KBM-7 (cell line): ENCODE measurements at places on chromosomes 3 and 15.

DNA sequence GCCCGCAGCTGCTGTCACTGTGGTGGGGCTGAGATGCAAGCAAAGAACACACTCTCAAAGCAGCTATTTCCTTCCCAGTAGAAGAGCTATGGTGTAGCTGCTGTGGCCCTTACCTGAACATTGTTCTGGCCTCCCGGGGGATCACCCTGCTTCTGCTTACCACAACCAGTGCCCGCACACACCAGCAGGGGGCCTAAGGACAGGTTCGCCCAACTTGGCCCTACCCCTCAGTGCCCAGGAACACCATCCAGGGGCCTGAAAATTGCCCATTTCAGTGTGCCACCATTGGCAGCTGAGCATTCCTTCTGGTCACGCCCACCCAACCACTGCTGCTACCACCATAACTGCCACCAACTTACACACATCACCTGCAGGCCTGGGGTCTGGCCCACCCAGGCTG is 113.0 kb downstream of the TP63 start:
- DNase-seq = no peak

DNA sequence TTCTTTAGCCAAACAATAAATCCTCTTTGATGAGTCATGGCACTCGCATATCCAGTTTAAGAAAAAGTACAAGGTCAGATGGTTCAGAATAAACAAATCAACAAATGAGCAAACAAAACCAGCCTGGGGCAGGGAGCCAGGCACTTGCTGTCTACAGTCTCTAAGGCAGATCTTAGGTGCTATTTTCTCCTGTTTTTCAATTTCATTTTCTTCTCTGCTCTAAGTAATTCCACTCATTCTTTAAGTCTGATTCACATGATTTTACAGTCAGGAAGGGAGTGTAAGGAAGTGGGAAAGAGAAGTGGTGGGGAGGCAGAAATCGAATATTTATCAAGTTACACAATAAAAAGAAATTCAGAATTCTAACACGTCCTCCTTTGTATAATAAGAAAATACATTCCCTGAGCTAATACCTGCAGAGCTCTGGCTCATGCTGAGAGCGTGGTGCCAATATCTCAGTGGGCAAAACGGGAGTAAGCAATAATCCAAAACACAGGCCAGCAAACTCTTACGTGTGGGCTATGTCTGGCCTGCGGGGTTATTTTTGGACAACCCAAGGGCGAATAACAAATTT is 298.6 kb downstream of the ADAMTS17 start:
- DNase-seq = peak; percentile 33

DNA sequence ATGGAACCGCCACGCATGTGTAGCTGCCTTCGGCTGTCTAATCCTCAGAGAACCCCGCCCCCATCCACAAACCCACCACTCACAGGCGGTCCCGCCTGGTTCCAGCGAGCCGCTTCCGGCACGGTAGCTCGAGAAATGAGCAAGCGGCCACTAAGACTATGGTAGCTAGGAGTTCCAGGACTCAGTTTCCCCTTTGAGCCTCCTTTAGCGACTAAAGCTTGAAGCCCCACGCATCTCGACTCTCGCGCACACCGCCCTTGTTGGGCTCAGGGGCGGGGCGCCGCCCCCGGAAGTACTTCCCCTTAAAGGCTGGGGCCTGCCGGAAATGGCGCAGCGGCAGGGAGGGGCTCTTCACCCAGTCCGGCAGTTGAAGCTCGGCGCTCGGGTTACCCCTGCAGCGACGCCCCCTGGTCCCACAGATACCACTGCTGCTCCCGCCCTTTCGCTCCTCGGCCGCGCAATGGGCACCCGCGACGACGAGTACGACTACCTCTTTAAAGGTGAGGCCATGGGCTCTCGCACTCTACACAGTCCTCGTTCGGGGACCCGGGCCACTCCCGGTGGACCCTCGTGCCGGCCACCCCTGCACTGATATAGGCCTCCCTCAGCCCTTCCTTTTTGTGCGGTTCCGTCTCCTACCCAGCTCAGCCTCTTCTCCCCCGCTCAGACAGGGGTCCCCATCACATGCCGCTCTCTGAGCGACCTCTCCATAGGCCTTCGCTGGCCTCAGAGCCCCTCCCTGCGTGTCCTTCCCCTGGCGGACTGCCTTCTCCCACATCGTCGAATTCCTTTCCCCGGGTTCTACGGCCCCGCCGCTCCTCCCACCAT is at the start of gene RAB11A:
Gene RAB11A, plus strand, starts transcription at position 366 of the 828 bp plus-strand sequence. Its CDS starts 95 bp downstream, at position 461.
- peak; percentile 100 for DNase-seq

DNA sequence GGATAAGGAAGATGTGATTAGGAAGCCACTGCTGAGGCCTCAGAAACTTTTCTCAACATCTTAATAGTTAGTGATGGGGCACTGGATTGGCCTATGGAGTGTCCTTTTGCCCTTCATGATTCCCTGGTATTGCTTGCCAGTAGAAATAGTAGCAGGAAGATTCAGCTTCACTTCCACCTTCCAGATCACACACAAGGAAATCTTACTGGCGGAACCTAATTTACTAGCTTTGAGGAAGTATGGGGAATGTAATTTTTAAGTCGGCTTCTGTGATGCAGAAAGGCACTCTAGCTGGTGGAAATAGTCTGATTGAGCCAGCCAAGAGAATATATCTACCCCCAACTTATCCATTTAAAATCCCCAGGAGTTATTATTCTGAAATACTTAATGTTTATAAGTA is 46.5 kb downstream of the LPP start:
- peak; percentile 11 for DNase-seq

DNA sequence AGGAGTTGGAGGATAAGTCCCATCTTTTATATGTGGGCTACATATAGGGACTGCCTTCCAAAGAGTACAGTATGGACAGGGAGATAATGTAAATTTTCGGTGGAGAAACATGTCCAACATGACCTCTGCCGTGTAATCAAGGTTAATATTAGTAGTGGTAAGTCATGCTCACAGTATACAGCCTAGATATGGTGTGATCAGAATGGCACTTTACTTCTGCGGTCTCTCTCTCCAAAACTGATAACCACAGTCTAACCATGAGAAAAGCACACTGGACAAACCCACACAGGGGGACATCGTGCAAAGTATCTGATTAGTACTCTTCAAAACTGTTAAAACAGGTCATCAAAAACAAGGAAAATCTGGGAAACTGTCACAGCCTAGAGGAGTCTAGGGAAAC is 66.6 kb upstream of the PLCL2 start:
- no peak for DNase-seq

- DNase-seq = no peak
Observed at GRCh38 chr15:67510597-67511190, 10.2 kb upstream of the C15orf61 start.

GRCh38 chr15:101401286-101401685 is 88.2 kb downstream of the PCSK6 start:
- DNase-seq = no peak

GRCh38 chr3:115548611-115549010 is 74.7 kb upstream of the GAP43 start:
- DNase-seq = no peak

- no peak for DNase-seq
Observed at GRCh38 chr15:27541581-27541980, 557.5 kb downstream of the OCA2 start.

GRCh38 chr3:67075295-67075694 is 77.2 kb downstream of the KBTBD8 start:
- DNase-seq = no peak

GRCh38 chr3:152196782-152197181 is 71.9 kb upstream of the MBNL1 start:
- peak; percentile 50 for DNase-seq

DNA sequence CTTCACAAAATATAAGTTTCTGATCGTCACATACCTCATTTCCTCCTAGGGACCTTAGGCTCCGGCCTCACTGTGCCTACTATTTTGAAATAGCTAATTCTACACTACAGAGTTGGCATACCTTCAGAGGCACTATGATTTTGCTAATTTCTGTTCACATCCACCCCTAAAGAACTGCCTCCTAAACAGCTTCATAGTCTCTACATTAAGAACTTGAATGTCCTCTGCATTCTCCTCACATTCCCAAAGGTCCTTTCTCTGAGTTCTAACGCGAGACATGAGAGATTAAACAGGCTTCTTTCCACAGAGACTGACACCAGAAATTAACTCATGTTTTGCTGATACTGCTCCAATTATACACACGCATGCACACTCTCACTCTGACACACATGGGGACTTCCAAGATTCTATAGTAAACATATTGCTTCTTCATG is 75.5 kb downstream of the DLG1 start:
- DNase-seq = no peak

DNA sequence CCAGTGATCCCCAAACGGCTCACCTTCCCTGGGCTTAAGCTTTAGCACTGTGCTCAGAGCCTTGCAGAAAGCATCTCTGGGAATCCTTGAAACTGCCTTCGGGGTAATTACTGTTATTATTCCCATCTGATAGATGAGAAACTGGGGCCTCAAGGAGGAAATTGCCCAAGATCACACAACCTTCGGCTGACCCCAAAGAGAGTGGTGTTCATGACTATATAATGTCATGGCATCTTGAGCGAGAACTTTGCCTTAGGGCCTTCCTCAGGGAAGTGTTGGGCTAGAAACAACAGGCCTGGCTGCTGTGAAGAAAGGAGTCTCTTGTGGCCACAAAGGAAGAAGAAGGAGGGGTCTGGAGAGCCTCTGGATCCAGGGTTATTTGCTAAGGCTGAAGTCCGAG is 388.7 kb upstream of the CFAP20DC start:
- no peak for DNase-seq

- DNase-seq = no peak
Observed at GRCh38 chr15:70198441-70199123, 100.9 kb upstream of the TLE3 start.

GRCh38 chr3:31567036-31567435 is 34.3 kb downstream of the STT3B start:
- no peak for DNase-seq

DNA sequence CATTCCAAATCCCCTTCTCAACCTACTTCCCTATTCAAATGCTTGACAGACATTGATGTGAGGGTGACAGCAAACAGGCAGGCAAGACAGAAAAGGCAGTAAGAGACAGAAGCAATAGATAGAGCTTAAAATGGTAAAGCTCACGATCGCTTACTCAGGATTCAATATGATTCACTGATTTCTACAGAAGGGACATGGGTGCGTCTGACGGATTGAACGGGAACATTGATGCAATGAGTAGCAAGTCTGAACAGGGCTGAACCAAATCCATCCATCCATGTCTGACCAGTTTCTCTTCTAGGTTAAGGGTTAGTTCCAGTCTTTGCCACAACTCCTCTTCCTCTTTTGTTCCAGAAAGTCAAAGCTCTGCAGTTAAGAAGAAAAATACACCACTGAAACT is 35.1 kb downstream of the P2RY1 start:
- DNase-seq = peak; percentile 53

- DNase-seq = no peak
Observed at GRCh38 chr3:10937141-10937825, 55.3 kb upstream of the SLC6A1 start.

DNA sequence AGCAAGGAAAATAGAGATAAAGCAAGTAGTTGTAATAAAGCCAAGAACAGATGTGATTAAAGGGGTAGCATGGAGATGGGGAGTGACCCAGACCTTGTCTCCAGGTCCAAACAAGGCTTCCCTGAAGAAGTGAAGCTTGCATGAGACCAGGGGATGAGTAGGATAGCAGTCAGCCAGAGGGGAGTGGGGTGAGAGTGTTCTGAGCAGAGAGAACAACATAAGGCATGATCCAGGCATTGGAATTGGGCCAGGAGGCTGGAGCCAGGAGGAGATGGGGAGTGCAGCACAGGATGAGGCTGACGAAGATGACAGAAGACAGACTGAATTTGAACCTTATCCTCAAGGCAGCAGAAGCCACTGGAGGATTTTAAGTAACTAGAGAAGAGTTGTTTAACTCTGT is 7.2 kb downstream of the TMOD2 start:
- no peak for DNase-seq

- DNase-seq = no peak
Observed at GRCh38 chr15:87954793-87955192, 301.7 kb downstream of the NTRK3 start.

GRCh38 chr3:159619341-159619885 is 369.2 kb upstream of the IL12A start:
- DNase-seq = no peak

GRCh38 chr15:38207621-38208020 is 45.0 kb upstream of the SPRED1 start:
- no peak for DNase-seq

DNA sequence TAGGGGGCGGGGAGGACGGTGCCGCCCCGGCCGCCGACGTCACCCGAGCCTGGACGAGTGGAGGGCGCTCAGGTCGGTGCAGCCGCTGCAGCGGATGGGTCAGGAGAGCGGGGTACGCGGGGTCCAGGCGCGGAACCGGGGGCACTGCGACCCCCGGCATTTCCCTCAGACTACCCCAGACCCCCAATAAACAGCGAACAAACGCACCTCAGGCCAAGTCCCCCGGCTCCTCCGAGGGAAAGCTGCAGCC is 78.9 kb downstream of the IQSEC1 start:
- no peak for DNase-seq

DNA sequence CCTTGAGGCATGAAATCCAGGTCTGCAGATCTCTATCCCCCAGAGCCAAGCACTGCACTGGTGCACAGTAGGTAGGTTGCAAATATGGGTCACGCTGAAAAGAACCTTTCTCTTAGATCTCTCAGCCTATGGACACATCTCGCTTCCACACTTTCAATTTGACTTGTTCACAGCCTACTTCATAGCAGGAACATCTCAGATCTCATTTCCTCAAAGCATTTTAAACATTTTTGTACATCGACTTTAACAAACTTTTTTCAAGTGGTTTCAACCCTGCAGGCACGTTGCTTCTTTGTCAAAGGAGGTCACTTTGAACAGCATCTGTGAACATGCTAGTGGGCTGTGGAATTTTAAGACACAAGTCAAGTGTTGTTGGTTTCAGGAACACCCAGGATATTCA is 76.0 kb downstream of the SLC12A8 start:
- DNase-seq = no peak

DNA sequence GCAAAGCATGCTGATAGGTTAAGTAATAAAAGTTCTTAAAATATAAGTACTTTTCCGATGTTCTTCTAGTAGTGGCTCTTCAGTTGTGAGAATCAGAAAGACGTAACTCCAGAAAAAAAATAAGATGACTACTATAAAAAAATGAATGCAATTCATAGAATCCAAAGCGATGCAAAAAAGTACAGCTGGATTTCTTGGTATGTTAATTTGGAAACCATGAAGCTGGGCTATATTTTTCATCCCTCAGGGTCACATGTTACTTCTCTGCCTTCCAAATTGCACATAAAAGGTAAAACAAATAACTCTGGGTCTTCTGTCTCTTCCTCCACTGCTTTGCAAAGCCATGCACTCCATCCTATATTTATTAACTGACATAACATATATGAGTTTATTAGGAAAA is 843.9 kb upstream of the DPPA4 start:
- no peak for DNase-seq

GRCh38 chr3:8607234-8608040 is 37.2 kb downstream of the SSUH2 start:
- no peak for DNase-seq

GRCh38 chr15:57591822-57592367 is at the start of gene MYZAP:
MYZAP (plus strand) TSS chr15:57591904; CDS start chr15:57592035, 131 bp downstream.
- DNase-seq = no peak

DNA sequence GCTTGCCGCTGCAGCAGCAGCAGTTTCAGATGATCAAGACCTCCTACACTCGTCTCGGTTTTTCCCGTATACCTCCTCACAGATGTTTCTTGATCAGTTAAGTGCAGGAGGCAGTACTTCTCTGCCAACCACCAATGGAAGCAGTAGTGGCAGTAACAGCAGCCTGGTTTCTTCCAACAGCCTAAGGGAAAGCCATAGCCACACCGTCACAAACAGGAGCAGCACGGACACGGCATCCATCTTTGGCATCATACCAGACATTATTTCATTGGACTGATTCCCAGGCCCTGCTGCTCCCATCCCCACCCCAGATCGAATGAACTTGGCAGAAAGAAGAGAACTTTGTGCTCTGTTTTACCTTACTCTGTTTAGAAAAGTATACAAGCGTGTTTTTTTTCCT is 17.6 kb downstream of the CALML4 start:
- no peak for DNase-seq
